ENCODE measurements at places on chromosomes 2 and 18.

DNA sequence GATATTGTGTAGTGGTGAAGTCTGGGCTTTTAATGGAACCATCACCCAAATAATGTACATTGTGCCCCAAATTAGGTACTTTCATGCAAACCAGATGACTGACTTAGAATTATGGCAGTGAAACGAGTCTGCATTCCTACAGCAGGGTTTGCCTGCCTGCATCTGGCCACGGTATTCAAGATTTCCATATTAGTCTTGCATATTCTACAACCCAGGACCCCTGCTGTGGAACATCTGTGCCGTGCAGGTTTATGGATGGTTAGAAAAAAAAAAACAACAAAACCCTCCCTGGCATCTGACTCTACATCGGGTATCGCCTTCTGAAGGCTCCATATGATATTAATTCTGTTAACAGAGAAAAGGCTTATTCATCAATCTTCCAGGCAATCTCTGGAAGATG, 394.8 kb downstream of the DCDC2C start:
- DNase-seq: no peak

DNA sequence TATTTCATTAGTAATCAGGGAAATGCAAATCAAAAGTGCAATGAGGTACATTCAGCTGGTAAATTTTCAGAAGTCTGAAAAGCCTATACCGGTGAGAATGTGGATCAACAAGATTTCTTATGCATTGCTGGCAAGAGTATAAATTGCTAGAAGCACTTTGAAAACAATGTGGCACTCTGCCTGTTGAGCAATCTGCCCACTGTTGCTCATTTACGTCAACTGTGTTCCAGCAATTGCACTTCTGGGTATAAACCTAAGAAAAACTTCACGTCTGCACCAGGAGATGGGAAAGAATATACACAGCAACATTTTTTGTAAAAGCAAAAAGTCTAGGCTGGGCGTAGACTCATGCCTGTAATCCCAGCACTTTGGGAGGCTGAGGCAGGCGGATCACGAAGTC, 40.8 kb downstream of the MTERF4 start:
- DNase-seq: no peak

GRCh38 chr2:224407241-224407701, 5.4 kb upstream of the FAM124B start:
- no peak for DNase-seq

DNA sequence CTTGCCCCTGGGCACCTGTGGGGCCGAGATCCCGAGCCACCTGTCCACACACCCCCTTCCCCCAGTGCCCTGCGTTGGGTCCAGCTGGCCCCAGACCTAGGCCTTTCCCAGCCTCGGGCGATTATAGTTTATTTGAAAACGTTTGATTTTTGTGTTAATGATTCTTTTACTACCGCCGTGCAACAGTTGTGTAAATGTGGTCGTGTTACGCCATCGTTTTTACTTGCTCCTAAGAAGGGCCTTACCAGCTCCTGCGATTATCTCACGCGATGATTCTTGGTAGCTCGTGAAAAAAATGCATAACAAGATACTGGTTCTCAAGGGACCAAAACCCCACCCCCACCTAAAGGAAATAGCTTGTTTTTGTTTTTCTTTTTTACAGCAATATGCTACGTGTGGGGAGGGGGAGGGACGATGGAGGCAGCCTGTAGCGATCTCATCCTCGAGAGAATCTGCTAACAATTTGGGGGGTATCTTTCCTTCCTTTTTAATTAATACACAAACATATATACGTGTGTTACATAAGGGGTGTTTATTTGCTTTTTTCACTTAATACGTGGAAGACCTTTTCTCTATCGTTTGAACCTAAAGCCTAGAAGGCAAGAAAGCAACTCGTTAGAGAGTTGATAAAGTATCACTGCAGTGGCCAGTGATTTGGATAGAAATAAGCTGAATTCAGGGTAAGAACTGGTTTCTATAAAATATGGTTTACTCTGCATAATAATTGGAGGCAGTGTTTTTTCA, 1.0 kb downstream of the ZDBF2 start:
- DNase-seq: no peak

GRCh38 chr2:158692372-158693103, 102.6 kb upstream of the DAPL1 start:
- no peak for DNase-seq

DNA sequence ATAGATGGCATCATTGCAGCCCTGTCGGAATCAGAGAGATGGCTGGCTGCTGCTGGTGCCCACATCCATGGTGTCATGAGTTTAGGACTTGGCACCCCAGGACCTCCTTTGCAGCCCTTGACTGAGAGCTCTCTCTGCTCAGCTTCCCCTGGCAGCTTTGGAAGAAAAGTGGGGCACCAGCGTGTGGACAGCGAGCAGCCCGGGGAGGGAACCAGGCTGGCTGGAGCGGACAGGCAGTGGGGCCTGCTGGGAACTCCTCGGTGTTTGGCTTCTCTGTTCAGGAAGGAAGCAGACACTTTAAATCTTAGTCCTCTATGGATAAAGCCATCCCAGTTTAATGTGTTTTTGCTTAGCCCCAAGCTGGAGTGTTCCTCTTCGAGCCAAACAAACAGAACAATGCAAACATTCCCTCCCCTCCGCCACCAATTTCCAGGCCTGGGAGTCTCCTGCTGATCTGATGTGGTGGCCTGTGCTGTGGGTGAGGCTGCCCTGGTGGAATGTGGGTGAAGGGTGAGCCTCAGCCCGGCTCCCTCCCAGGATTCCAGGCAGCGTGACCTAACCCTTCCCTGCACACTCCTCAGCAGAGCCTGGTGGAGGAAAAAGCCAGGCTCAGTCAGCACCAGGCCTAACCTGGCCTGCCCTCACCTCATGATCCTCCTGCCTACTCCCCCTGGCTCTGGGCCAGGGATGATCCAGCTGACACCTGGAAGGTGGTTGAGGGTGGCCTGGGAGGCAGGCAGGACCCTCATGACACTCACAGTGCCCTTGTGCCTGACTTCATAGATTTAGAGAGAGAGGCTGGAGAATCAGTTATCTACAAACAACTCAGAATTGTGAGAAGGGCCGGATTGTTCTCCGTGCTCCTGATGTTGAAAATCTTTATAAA, 21.6 kb upstream of the ITGB6 start:
- DNase-seq: no peak

DNA sequence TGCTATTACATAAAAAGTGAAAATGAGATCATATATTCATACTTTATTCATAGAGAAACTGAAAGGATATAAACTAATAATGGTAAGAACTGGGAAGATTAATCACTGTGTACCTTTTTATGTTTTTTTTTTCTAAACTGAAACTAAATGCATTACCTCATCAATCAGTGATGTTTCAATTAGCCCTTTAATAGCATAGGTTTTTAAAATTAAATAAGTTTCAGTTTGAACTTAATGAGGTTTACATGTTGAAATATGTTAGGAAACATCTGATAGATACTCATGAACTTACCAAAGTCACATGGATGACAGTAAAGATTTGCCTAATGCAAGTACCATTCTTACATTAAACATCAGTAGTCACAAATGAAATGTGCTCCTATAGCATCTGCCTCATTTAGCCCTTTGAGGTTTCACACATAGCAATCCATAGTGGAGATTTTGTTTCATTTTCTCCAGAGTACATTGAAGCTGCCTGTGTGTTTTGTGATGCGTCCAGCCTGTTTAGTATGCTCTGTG, 8.9 kb downstream of the MAPRE2 start:
- DNase-seq: no peak

DNA sequence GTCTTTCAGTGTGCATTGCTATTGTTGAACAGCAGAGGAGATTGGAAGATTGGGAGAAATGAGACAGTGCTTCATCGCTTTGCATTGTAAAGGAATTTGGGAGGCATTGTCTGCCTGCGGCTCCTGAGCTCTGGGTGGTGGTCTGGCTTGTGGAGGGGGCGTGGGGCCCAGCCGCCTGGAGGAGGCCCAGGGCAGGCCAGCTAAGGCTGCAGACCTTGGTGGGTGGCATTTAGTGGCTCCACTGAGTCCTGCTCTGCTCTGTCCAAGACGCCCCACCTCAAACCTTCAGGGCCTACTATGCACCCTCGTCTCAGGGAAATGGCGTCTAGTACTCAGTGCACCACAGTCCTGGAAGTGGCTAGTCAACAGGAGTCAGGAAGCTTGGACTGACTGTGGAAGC, 5.7 kb upstream of the HS1BP3 start:
- no peak for DNase-seq

DNA sequence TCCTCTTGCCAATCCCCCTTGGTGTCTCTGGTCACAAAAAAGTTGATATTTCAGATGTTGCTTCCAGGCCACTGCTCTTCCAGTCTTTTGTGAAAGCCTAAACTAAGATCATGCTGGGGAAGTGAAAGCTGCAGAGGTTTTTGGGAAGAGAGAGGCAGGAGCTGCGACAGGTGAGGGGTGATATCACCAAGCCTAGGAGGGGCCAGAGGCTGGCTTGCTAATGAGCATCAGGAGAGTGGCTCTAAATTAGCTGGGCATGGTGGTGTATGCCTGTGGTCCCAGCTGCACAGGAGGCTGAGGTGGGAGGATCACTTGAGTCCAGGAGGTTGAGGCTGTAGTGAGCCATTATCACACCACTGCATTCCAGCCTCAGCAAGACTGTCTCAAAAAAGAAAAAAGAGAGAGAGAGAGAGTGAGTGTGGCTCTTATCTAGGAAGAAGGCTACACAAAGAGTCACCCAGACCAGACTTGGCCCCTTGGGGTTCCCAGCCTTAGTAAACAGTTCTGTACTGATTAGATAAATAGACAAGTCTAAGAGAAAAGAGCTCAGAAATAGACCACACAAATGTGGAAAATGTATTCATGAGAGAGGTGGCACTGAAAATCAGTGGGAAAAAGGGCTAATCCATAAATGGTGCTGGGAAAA, 14.6 kb upstream of the CDK5R2 start:
- no peak for DNase-seq

- DNase-seq: no peak
These were observed 96.1 kb downstream of the ITGA4 start for GRCh38 chr2:181553244-181553643.

- DNase-seq: no peak
These were observed 128.7 kb downstream of the LYPD6B start for GRCh38 chr2:149167001-149167780.

Data from T-helper 9 cell (primary cell).